Spleen (tissue), 13 donors: ENCODE measurements at places on chromosomes 12 and 14.

- H3K36me3 ChIP-seq: no peaks in the 10 kb centered on the region
- no peak for DNase-seq
- H3K4me1 ChIP-seq: no peaks in the 10 kb centered on the region
Observed at GRCh38 chr12:48631071-48631470, 51.0 kb downstream of the KANSL2 start.

- no peak overlapping the region for H3K27ac ChIP-seq
- H3K4me1 ChIP-seq: peaks cover 8% of the 10 kb centered on the region
- no peaks in the 10 kb centered on the region for H3K27me3 ChIP-seq
- no peaks in the 10 kb centered on the region for H3K36me3 ChIP-seq
- H3K4me3 ChIP-seq: no peak overlapping the region
Observed at GRCh38 chr12:55467836-55468235, 2.1 kb downstream of the OR6C70 start.

GRCh38 chr12:121217761-121218160 is 7.8 kb downstream of the P2RX4 start:
- DNase-seq: peak; percentile 12
- no peaks in the 10 kb centered on the region for H3K27me3 ChIP-seq
- H3K27ac ChIP-seq: no peak overlapping the region
- H3K4me1 ChIP-seq: peaks cover 2% of the 10 kb centered on the region
- no peaks in the 10 kb centered on the region for H3K36me3 ChIP-seq
- no peak overlapping the region for H3K4me3 ChIP-seq

- no peaks in the 10 kb centered on the region for H3K27me3 ChIP-seq
- no peak overlapping the region for H3K4me3 ChIP-seq
- peaks cover 2% of the 10 kb centered on the region for H3K36me3 ChIP-seq
- H3K27ac ChIP-seq: no peak overlapping the region
Observed at GRCh38 chr12:12428961-12429657, 72.2 kb downstream of the BORCS5 start.
